ENCODE measurements at places on chromosomes 6 and 20.

GRCh38 chr6:3309391-3310050, 50.8 kb downstream of the PSMG4 start:
- no peak for DNase-seq

DNA sequence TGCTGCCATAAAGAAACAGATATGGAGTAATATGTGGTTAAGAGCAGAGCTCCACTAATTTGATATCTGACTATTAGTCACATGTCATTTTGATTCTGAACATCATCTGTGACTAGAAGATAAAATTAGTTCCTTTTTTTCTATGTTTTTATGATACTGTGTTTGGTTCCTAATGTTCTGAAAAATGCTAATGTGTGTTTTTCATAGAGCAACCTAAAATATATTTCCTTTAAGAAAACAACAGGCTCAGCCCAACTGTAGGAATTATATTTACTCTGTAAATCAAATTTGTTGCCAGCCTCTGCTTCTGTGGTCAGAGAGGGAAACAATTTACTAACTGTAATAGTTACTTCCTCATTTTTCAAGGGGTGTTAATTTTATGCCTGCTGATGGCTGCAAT, 33.3 kb upstream of the TXLNB start:
- DNase-seq = no peak

GRCh38 chr6:136962661-136963060, 40.6 kb downstream of the SLC35D3 start:
- DNase-seq = no peak

DNA sequence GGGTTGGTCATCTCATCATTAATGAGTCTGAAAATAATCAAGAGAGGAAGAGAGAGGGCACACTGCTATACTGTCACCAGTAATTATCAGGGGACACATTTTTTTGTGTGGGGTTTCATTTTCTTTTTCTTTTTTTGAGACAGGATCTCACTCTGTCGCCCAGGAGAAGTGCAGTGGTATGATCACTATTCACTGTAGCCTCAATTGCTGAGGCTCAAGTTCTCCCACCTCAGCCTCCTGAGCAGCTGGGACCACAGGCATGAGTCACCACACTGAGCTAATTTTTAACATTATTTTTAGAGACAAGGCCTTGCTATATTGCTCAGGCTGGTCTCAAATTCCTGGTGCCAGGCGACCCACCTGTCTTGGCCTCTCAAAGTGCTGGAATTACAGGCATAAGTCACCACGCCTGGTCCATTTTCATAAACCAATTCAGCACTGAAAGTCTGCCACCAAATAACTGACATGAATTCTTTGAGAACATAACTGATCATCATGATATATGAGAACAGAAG, 43.3 kb downstream of the EPHA7 start:
- DNase-seq = no peak

DNA sequence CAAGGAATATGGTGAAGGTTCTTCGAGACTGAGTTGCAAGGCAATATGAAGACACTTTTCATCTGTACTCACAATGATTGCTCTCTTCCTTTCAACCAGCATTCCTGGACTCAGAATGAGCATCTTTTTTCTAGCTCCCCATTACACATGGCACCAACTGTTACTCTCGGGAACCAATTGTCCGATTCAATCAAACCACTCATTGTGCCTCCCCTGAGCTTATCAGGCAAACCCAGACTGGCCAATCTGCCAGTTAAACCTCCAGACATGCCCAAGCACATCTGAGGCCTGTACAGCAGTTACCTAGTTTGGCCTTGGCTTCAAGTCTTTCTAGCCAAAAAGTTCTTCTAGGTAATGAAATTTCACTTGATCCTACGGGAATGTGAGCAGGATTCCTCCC, 164.1 kb downstream of the ID4 start:
- no peak for DNase-seq

- DNase-seq = no peak
Observed at GRCh38 chr6:27759930-27760329, 152.3 kb downstream of the OR2B2 start.
